ENCODE measurements at places on chromosomes 1 and 21. TPM values are rescaled to one million over a fixed set of nuclear protein-coding genes. Genes with fewer than 3 reads are reported as not detected.
A peak's percentile ranks its signal among the peaks of the same experiment; 100 is the strongest.

GRCh38 chr1:168665975-168666374, 63.0 kb downstream of the DPT start:
- no peak overlapping the region for H3K27ac ChIP-seq
- H3K36me3 ChIP-seq, result no peaks in the 10 kb centered on the region
- H3K4me3 ChIP-seq, result no peak overlapping the region
- no peaks in the 10 kb centered on the region for H3K4me1 ChIP-seq
- no peak for DNase-seq
- no peaks in the 10 kb centered on the region for H3K27me3 ChIP-seq

DNA sequence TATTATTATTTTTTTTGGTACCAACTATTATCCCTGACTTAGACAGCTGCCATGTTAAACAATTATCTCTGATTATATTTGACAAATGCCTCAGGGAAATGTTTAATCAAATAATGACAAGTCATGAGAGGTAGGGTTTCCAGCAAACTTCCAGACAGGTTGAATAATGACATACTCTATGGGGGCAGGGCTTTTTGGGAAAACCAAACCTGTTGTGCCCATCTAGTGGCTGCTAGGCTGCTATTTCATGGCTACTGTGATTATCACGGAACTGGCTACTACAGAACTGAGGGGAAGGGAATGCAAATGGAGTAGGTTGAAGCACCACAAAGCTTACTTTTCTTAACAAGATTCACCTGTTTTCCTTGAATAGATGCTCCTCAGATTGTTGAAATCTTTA, 77.6 kb downstream of the DUSP10 start:
- no peak for DNase-seq
- no peaks in the 10 kb centered on the region for H3K4me1 ChIP-seq
- no peak overlapping the region for H3K27ac ChIP-seq
- H3K4me3 ChIP-seq, result no peak overlapping the region
- no peaks in the 10 kb centered on the region for H3K27me3 ChIP-seq
- H3K36me3 ChIP-seq, result no peaks in the 10 kb centered on the region

- no peak overlapping the region for H3K4me3 ChIP-seq
- no peaks in the 10 kb centered on the region for H3K27me3 ChIP-seq
- no peaks in the 10 kb centered on the region for H3K36me3 ChIP-seq
- DNase-seq, result no peak
- H3K4me1 ChIP-seq, result peaks cover 2% of the 10 kb centered on the region
Measured at GRCh38 chr21:35154788-35155187, 105.7 kb upstream of the RUNX1 start.

DNA sequence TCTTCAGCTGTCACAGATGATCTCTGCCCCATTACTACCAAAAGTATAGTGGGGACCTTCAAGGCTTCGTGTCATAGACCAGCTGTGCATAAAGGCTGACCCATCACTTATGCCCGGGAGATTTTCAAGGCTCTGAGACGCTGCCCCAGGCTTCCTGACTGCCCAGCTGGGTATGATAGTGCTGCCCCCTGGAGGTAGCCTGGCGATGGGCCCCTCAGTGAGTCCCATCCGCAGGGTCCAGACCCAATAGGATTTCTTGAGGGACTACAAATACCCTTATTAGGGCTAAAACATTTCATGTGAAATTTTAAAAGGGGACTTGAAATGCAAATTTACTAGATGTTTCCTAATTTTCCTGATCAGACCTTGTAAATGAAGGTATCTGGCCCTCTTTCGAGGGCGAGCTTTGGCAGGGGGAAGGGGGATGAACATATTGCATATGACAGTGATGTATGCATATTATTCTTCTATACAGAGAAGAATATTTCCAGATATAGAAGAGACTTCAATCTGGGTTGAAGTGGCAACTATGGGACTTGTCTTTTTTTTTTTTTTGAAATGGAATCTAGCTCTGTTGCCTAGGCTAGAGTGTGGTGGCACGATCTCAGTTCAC, 11.7 kb upstream of the FCMR start:
- no peak overlapping the region for H3K4me3 ChIP-seq
- H3K4me1 ChIP-seq, result no peaks in the 10 kb centered on the region
- DNase-seq, result peak; percentile 70
- no peaks in the 10 kb centered on the region for H3K27me3 ChIP-seq
- no peaks in the 10 kb centered on the region for H3K36me3 ChIP-seq
- H3K27ac ChIP-seq, result no peak overlapping the region

DNA sequence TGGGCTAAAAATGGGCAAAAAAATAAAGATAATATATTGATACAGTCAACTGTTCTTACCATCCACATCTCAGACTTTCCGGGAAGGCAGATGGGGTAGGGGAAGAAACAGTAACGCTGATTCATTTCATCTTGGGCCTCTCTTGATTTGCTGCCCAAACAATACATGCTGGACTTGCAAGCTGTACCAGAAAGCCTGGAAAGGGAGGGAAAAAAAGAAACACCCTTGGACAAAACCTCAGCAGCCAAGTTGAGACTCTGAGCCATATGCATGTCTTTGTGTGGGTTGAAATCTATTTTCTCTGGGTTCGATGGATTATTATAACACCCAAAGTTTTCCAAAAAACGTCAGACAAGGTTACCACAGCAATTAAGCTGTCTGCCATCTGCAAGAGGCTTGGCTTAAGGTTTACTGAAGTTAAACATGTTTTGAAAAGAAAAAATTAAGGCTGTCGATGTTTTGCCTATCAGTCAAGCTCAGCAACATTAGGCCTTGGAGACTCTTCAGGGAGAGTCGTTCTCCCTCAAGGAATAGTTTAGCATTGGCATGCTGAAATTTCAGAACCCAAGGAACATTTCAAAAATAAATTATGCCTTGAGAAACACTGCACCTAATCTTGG, 71.2 kb downstream of the PSMG1 start:
- no peaks in the 10 kb centered on the region for H3K4me1 ChIP-seq
- H3K4me3 ChIP-seq, result no peak overlapping the region
- no peak overlapping the region for H3K27ac ChIP-seq

- no peak overlapping the region for H3K4me3 ChIP-seq
- H3K27me3 ChIP-seq, result peaks cover 4% of the 10 kb centered on the region
Measured at GRCh38 chr1:153288634-153289275, 24.0 kb downstream of the PGLYRP3 start.

GRCh38 chr21:31557421-31558188, 101.9 kb upstream of the SOD1 start:
- H3K27ac ChIP-seq, result no peak overlapping the region
- H3K27me3 ChIP-seq, result no peaks in the 10 kb centered on the region
- H3K4me3 ChIP-seq, result no peak overlapping the region
- H3K4me1 ChIP-seq, result peaks cover 2% of the 10 kb centered on the region

- no peaks in the 10 kb centered on the region for H3K4me1 ChIP-seq
- no peak overlapping the region for H3K4me3 ChIP-seq
Measured at GRCh38 chr1:180482425-180483275, 19.7 kb downstream of the ACBD6 start.

- no peak overlapping the region for H3K27ac ChIP-seq
- no peak for DNase-seq
- H3K4me1 ChIP-seq, result no peaks in the 10 kb centered on the region
- H3K36me3 ChIP-seq, result no peaks in the 10 kb centered on the region
- no peaks in the 10 kb centered on the region for H3K27me3 ChIP-seq
- no peak overlapping the region for H3K4me3 ChIP-seq
Measured at GRCh38 chr1:215529571-215529970, 37.5 kb upstream of the KCTD3 start.

GRCh38 chr1:226519716-226520598, 28.6 kb upstream of the STUM start:
- H3K4me1 ChIP-seq, result no peaks in the 10 kb centered on the region
- no peak overlapping the region for H3K4me3 ChIP-seq
- no peaks in the 10 kb centered on the region for H3K27me3 ChIP-seq
- H3K36me3 ChIP-seq, result no peaks in the 10 kb centered on the region
- DNase-seq, result no peak

DNA sequence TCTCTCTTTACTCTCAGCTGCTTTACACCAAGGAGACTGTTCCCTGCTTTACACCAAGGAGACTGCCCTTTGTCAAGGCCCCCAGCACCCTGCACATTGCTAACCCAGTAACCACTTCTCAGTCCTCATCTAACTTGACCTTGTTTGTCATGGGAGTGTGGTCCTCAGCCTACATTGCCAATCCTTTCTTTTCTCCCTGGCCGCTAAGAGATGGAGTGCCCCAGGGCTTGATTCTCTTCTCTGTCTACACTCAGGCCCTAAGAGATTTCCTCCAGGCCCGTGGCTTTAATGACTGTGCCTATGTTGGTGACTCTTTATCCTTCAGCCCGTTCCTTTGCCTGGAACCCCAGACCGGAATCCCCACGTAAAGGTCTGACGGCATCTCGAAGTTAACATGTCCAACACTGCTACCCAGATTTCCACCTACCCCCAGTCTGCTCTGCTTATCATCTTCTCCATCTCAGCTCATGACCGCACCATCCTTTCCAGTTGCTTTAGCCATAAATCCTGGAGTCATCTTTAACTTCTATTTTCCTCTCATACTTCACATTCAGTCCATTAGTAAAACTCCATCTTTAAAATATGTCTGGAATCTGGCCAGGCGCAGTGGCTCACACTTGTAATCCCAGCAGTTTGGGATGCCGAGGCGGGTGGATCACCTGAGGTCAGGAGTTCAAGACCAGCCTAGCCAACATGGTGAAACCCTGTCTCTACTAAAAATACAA, 9.5 kb upstream of the SEMA4A start:
- peaks cover 26% of the 10 kb centered on the region for H3K4me1 ChIP-seq
- H3K27me3 ChIP-seq, result no peaks in the 10 kb centered on the region
- H3K36me3 ChIP-seq, result no peaks in the 10 kb centered on the region
- no peak for DNase-seq

CFHR4 gene
- 30.3 TPM for total RNA-seq

ATP1B1 gene
- 36.1 TPM for total RNA-seq

LRRC3 gene
- 14.2 TPM for total RNA-seq

CLCA2 gene
- not detected for total RNA-seq

ZSWIM5 gene
- total RNA-seq, result 1.7 TPM

PRR9 gene
- not detected for total RNA-seq

SRP9 gene
- total RNA-seq, result 154 TPM

ASPM gene
- total RNA-seq, result 45.3 TPM

ACTRT2 gene
- total RNA-seq, result not detected
